ENCODE measurements at places on chromosomes 1 and 21. TPM values are rescaled to one million over a fixed set of nuclear protein-coding genes. Genes with fewer than 3 reads are reported as not detected.

DNA sequence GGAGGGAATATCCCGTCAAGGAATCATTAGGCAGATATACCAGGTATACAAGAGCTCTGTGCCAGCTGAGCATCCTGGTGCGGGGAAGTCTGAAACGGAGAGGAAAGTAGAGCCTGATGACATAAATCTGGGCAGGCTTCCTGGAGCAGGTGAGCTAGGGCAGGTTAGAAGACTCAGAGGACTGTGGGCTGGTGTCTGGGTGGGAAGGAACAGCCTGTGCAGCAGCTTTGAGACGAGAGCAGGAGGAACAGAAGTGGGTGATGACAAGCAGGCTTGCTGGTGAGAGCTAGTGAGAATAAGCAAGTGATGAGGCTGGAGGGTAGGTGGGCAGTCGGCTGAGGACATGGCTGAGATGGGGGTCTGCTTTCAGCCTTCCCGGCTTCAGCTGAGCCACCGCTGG, 6.7 kb downstream of the CELSR2 start:
- no peak overlapping the region for H3K4me3 ChIP-seq
- peak overlapping the region; percentile 97 for H3K27ac ChIP-seq
- no peaks in the 10 kb centered on the region for H3K36me3 ChIP-seq
- H3K4me1 ChIP-seq = peaks cover 6% of the 10 kb centered on the region
- H3K27me3 ChIP-seq = no peaks in the 10 kb centered on the region
- no peak for DNase-seq

- no peak overlapping the region for H3K4me3 ChIP-seq
- DNase-seq = no peak
- H3K27ac ChIP-seq = no peak overlapping the region
- no peaks in the 10 kb centered on the region for H3K27me3 ChIP-seq
Observed at GRCh38 chr21:42105476-42106315, 34.6 kb downstream of the UMODL1 start.

DNA sequence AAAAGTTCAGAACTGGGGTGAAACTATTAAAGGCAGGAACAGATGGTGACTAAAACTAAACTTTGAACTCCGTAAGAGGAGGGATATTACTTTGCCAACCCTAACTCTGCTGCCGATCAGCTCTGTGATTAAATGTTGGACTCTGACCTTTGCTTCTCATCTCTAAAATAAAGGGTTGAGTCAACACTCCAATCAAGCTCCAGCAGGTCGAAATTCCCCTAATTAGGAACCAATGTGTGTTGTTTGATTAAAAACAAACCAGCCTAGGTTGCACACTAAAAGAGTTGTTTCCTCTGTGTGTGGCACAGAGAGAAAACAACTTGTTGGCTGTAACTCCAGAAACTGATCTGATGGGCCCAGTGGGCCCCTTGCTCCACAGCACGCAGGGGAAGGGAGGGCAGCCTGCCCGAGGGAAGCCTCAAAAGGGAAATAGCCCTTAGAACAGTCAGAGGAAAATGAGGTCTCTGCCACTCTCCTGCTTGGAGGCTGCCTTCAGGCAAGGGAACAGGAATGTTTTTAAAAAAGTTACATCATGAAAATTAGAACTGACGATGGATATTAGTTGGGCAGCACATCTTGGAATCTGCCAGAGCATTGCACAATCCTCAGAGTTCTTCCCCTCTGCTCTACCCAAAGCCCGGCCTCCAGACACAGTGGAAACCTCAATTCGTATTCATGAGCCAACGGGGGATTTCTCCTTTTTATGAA, 69.3 kb downstream of the KCTD3 start:
- H3K4me3 ChIP-seq = peak overlapping the region; percentile 17
- H3K27me3 ChIP-seq = no peaks in the 10 kb centered on the region
- peak overlapping the region; percentile 83 for H3K27ac ChIP-seq

LRRC53 gene
- total RNA-seq = not detected

GRCh38 chr1:32197074-32197473, 3.3 kb upstream of the CCDC28B start:
- no peak overlapping the region for H3K27ac ChIP-seq
- no peaks in the 10 kb centered on the region for H3K36me3 ChIP-seq
- no peak for DNase-seq
- peaks cover 9% of the 10 kb centered on the region for H3K4me1 ChIP-seq

GRCh38 chr1:174032671-174033222, 10.6 kb upstream of the RC3H1 start:
- no peak overlapping the region for H3K27ac ChIP-seq
- H3K27me3 ChIP-seq = no peaks in the 10 kb centered on the region
- H3K36me3 ChIP-seq = no peaks in the 10 kb centered on the region
- no peaks in the 10 kb centered on the region for H3K4me1 ChIP-seq

DNA sequence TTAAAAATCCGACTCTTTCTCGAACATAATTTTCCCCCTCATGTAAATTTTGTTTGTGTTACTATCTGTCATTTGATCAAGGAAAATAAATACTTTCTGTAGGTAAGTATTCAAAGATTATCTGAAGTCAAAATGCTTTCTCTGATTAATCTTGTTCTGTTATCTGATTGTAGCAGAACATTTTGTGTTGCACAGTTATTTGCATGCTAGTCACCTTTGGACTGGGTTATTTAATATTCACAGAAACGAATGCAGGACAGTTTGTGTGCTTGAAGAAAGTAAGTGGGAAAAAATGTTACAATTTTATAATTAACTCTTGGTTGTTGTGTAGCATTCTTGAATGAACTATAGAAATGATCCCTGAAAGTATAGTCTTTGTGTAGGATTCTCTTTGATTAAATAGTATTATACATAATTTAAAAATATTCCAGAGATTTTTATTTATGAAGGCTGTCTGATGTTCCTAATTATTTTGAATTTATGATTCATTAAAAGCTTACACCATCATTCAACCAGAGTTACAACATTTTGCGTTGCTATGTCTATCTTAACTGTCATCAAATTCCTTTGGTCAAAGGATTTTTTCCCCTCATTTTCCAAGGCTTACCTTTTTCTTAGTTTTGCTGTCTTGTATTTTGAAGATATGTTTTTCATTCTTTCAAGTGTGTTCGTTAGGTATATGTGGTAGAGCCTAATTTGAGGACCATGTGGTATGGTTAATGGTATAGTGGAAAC, 176.6 kb downstream of the GIPC2 start:
- H3K27me3 ChIP-seq = no peaks in the 10 kb centered on the region
- no peak overlapping the region for H3K4me3 ChIP-seq
- DNase-seq = no peak
- no peaks in the 10 kb centered on the region for H3K36me3 ChIP-seq

- peaks cover 6% of the 10 kb centered on the region for H3K27me3 ChIP-seq
- H3K27ac ChIP-seq = no peak overlapping the region
- no peak for DNase-seq
- no peaks in the 10 kb centered on the region for H3K36me3 ChIP-seq
Observed at GRCh38 chr1:165354739-165355138, 1.8 kb downstream of the LMX1A start.

GRCh38 chr1:8266436-8267165, 51.3 kb upstream of the SLC45A1 start:
- H3K4me3 ChIP-seq = no peak overlapping the region
- no peaks in the 10 kb centered on the region for H3K36me3 ChIP-seq
- no peak for DNase-seq
- peaks cover 3% of the 10 kb centered on the region for H3K4me1 ChIP-seq

ASB17 gene
- total RNA-seq = not detected

GRCh38 chr1:162136760-162137159, 67.3 kb downstream of the NOS1AP start:
- H3K27me3 ChIP-seq = no peaks in the 10 kb centered on the region
- no peak overlapping the region for H3K27ac ChIP-seq
- no peak for DNase-seq
- H3K36me3 ChIP-seq = no peaks in the 10 kb centered on the region

DNA sequence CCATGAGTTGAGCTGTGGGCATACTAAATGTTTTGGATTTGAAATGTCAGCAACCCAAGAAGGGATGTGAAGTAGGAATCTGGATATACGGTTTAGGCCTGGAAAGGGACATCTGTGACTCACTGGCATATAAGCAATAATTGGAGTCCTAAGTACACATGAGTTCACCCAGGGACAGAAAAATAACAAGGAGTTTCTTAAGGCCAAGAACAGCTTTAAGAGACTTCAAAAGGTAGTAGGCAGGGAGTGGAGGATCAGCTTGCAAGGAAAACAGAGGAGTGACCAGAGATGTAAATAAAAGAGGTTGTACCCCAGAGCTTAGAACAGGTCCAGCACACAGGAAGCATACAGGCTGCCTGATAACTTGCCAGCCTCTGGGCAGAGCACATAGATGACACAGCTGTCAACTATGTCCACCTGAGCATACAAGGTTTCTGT, 28.1 kb downstream of the TMEM50B start:
- no peaks in the 10 kb centered on the region for H3K27me3 ChIP-seq
- no peak overlapping the region for H3K4me3 ChIP-seq
- no peak for DNase-seq
- H3K27ac ChIP-seq = no peak overlapping the region
- no peaks in the 10 kb centered on the region for H3K4me1 ChIP-seq
- peaks cover 3% of the 10 kb centered on the region for H3K36me3 ChIP-seq

- no peaks in the 10 kb centered on the region for H3K4me1 ChIP-seq
- no peak for DNase-seq
- H3K27me3 ChIP-seq = no peaks in the 10 kb centered on the region
- H3K36me3 ChIP-seq = no peaks in the 10 kb centered on the region
- peak overlapping the region; percentile 58 for H3K4me3 ChIP-seq
Observed at GRCh38 chr1:40710581-40711315, 19.2 kb downstream of the NFYC start.

CFHR1 gene
- total RNA-seq = not detected

DNA sequence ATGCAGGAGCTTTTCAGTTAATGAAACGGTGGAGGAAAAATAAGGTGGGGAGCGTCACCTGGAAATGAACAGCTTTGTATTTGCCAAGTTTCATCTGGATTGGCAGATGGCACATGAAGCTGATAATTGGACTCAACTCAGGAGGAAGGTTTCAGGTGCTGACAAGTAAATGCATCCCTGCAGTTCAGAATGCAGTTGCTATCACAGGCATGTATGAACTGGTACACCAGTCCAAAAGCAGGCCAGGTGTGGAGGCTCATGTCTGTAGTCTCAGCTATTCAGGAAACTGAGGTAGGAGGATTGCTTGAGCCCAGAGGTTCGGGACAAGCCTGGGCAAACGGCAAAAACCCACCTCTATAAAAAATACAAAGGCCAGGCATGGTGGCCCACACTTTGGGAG, 15.5 kb downstream of the DEGS1 start:
- H3K27me3 ChIP-seq = no peaks in the 10 kb centered on the region
- DNase-seq = no peak
- peak overlapping the region; percentile 21 for H3K27ac ChIP-seq
- no peak overlapping the region for H3K4me3 ChIP-seq
- peaks cover 6% of the 10 kb centered on the region for H3K4me1 ChIP-seq
